ENCODE measurements at places on chromosomes 4 and X.

- DNase-seq = no peak
Observed at GRCh38 chrX:8190341-8190830, 19.3 kb upstream of the VCX2 start.

GRCh38 chrX:68746988-68747387 is 81.8 kb upstream of the EFNB1 start:
- no peak for DNase-seq

DNA sequence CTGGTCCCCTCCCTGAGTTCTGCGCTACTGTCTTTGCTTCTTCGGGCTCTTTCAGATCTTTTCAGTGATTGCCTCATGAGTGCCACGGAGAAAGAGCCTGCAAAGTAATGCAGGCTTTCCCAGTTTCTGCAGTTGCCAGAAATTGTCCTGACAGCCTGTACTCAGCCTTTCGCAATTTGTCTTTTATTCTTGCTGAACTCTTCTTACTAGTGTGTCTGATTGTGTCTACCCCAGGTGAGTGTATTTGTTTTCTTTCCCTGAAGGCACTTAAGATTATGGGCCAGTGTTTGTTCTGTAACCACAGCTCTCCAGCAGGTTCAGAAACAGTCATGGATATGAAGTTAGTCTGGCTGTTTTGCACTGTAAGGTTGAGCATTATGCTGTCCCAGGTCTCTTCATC is 47.1 kb downstream of the FAM193A start:
- DNase-seq = no peak

GRCh38 chrX:47146936-47147859 is 2.2 kb downstream of the RBM10 start:
- no peak for DNase-seq

- peak; percentile 3 for DNase-seq
Observed at GRCh38 chr4:14749910-14750309, 252.4 kb upstream of the CPEB2 start.

GRCh38 chr4:38803833-38804653 is 548 bp downstream of the TLR1 start:
- DNase-seq = peak; percentile 39

DNA sequence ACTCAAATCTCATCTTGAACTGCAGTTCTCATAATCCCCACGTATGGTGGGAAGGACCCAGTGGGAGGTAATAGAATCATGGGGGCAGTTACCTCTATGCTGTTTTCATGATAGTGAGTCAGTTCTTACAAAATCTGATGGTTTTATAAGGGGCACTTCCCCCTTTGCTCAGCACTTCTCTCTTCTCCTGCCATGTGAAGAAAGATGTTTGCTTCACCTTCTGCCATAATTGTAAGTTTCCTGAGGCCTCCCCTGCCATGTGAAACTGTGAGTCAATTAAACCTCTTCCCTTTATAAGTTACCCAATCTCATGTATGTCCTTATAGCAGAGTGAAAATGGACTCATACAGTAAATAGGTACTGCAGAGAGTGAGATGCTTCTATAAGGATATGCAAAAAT is 1050.6 kb upstream of the GRIA3 start:
- DNase-seq = no peak

GRCh38 chr4:155407480-155407879 is 30.7 kb upstream of the MAP9 start:
- no peak for DNase-seq

DNA sequence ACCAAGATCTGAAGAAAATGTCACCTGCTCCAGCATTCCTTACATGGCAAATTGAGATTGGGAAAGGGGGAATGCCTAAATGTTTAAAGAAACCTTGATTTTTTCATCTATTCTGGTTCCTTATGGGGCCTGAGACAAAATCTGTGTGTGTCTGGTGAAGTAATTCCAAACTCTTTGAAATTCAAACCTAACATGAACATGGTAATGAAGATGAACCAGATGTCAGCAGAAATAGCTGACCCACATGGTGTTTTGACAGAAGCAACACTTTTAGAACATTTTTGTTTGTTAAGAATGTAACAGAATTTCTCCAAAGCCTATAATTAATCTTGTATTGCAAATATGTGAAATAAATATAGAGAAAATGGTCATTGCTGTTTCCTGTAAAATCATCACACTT is 133.0 kb downstream of the PARM1 start:
- DNase-seq = no peak

- DNase-seq = no peak
Observed at GRCh38 chrX:149950681-149951080, 12.4 kb upstream of the EOLA2 start.

DNA sequence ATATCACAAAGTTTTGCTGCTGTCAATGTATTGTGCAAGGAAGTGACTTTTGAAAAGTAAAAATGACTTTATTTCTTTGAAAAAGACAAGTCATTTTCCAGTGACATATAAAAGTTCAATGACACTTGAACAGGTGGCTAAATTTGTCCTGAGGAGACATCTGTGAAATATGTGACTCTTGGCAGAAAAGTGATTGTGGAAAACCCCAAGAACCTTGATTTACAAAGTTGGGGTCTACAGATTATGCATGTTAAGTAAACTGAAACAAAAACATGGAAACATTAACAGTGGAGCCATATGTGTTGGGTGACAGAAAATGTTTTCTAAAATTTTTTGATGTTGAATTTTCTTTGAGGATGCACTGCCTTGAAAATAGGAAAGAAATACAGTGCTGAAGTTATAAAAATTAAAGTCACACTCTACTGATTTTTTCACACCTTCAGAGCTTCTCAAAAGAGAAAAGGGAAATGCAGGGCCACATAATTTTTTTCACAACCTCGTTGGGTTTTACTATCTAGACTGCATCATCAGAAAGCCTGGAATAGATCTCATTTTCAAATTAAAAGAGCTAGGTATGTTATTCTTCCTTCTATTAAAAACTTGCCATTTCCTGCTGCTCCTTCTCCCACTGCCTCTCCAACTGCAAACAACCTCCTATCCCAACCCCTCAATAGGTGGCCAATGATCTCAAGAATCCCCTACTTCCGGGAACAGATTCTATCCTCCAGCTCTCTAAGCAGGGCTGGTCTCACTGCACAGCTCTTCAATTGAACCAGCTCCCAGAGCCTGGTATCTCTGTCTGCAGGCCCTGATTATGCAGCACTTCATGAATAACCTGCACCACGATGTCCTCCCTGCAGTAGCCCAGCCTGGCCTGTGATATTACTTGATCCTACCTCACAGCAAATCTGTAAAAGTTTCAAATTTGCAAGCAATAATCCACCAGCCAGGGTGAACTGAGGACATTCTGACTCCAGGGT is 570.8 kb upstream of the CPEB2 start:
- no peak for DNase-seq

GRCh38 chrX:100625985-100626491 is 10.6 kb downstream of the TSPAN6 start:
- no peak for DNase-seq

GRCh38 chr4:10171055-10171454 is 54.5 kb upstream of the WDR1 start:
- DNase-seq = no peak

DNA sequence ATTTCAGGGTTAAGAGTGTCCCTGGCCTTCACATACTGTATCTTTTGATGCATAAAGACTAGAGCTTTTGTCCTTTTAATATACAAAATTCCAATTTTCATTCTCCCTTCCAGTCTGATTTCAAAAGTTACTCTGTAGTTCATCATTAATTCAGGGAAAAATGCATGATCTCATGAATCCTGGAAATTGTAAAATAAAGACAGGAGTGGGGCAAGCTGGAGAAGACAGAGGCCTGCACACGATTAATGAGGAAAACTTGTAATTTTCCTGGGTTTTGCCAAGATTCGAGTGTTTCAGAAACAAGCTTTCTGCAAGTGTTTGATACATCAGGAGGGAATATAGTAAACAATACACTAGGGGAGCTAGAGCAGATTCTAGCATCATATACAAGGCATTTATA is 947.9 kb downstream of the FAT4 start:
- no peak for DNase-seq

DNA sequence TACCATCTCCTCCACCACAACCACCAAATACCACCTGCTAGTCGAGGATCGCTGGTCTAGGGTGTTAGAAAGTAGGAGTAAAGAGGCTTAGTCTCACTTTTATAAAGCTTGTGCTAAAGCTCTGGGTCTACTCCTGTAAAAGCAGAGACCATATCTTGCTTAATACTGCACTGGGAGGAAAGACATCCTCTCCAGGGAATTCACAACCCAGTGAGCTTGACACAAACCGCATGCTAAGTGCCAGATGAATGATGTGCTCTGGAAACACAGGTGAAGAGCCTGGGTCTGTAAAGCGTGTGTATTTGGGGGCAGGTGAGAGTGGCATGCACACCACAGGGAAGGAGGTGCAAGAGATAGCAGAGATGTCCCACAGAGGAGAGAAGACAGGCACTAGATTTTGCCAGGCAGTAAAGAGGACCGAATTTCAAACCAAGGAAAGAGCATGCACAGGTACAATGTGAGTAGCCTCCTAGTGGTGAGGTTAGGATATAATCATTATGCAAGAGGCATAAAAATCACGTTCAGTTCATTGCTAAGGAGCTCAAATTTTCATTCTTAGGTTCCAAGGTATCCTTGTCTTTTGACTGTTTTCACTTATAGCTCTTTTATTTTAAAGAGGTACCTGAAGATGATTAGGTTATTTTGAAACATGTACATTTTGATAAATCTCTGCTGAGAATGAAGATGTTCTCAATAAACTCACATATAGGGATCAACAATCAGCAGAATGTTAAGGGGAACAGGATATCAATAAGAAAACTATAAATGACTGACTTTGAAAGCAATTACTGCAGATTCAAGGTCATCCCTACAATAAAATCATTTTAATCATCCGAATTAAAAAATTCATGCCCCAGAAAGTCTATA is 20.7 kb downstream of the TAPT1 start:
- no peak for DNase-seq

- DNase-seq = no peak
Observed at GRCh38 chrX:112645774-112646173, 34.0 kb downstream of the LHFPL1 start.

- no peak for DNase-seq
Observed at GRCh38 chr4:106618956-106619355, 250.4 kb upstream of the GIMD1 start.

Measured in CD4-positive, alpha-beta T cell treated with Interleukin-17A for 4 hours (primary cell).